Activated CD4-positive, alpha-beta T cell treated with anti-CD3 and anti-CD28 coated beads, Interleukin-2, Interleukin-4, amounts not matched to agents 100 ng/mL and 50 ng/mL, durations not matched to agents 16 hours and 8 hours (primary cell): ENCODE measurements at places on chromosomes 11 and 22.
A peak's percentile ranks its signal among the peaks of the same experiment; 100 is the strongest.

GRCh38 chr11:50075856-50076255 is 43.2 kb downstream of the OR4C45 start:
- no peak for DNase-seq

DNA sequence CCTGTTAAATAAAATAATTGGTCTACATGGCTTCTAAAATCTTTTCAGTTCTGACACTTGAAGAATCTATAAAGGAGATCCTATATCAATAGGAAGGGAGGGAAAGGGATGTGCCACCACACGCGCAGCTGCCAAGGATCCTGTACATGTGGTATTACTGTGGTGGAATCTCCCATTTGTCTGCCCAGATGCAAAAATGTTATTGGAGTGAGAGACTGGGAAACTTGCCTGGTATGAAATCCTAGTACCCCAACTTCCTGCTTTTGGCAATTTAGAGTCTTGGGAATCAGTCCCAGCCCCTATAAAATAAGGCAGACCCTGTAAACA is 81.9 kb upstream of the PICALM start:
- no peak for DNase-seq

DNA sequence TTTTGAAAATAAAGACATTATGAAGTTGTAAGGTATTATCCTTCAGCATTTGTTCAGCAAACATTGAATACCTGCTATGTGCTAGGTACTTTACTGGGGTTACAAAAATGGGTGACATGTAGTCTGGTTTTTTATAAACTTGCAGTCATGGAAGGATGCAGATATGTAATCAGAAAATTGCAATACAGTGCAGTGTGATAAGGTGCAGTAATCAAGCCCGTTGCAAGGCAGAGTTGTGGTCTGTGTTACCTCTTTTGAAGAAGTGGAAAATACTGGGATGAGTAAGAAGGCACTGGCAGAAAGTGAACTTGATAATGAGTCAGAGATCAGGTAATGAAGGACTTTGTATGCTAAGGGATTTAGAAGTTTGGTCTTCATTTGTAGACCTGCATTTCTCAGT is 8.1 kb downstream of the FBXO7 start:
- peak; percentile 74 for DNase-seq

DNA sequence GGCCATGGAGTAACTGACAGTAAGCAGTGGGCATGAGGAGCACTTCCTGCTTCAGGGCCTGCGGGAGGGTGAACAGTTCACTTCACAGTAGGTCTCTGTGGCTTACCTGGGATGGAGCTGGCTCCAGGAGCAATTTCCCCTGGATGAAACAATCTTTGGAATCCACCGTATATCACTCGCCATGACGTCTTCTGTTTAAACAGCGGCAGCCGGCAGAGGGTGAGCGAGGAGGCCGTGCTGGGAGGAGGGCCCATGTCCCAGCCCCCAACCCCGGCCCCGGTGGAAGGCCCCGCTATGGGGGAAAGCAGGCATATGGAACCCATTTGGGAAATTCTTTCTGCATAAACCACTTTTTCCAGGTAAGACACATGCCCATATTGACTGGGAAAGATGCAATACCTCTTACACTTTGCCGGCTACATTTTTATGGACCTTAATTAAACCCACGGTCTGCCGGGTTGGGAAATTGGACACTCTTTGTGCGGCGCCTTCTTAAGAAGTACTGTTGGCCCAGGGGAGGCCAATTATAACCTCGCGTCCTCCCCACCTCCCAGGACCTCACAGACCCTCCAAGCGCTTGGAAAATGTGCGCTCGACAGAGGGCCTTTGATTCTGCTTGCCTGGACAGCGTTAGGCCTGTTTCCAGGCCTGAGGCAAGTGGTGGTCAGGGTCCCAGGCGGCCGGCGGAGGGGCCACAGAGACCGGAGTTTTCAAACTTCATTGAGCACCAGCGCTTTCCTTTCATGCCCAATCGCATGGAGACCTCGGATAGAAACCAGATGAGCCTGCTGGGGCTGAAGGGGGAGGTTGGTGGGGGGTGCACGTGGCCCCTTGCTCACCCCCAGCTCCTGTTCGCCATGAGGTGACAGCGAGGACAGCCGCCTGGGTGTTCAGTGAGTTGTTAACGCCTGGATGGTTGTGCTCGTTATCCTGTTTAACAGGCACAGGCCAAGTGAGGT is 40.4 kb downstream of the SMIM38 start:
- no peak for DNase-seq

- DNase-seq = no peak
These were observed 24.0 kb downstream of the PISD start for GRCh38 chr22:31637891-31638618.

DNA sequence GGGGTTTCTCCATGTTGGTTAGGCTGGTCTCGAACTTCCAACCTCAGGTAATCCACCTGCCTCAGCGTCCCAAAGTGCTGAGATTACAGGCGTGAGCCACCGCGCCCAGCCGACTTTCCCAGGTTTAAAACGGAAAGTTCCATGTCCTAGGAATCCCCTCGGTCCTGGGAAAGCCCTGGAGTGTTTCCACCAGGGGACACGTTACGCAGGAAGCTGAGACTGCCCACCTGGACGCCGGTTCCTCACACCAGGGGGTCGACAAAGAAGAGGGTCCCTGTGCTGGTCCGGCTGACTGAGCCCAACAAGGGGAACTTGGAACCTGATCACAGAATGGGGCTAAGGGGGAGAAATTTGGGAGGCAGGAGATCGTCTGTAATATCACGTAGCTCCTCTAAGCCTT is 3.5 kb upstream of the B4GALNT4 start:
- no peak for DNase-seq

DNA sequence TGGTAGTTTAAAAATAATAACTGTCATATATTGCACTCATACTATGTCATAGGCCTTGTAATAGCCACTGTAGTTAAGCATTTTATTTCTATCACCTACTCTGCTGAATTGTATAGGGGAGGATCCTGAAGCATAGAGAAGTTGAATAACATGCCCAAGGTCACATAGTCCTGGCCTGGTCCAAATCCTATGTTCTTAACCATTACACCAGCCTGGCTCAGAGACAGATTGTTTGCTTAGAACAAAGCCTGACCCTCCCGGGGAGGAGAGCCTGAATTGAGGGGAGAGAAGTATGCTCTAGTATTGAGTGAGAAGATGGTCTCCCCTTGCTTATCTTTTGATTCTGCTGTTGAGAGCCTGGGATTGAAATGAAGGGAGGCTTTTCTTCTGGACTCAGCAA is 2.2 kb downstream of the NEU3 start:
- DNase-seq = no peak

GRCh38 chr22:31284281-31285155 is 7.8 kb downstream of the PIK3IP1 start:
- DNase-seq = no peak

DNA sequence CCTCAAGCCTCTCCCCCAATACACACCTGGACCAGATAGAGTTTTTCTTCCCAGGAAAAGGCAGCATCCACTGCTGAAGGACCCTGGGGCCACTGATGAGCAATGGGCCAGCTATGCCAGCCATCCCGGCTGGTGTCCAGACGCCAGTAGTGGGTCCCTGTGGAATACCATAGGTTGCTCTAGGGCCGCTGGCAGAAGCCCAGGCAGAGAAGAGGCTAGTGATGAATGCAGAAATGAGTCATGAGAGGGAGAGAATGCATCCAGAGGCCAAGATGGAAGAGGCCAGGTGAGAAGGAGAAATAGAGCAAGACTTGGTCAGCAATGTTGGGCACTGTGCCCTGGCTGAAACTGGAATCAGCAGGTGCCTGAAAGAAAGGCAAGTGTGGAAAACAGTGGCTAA is 8.9 kb downstream of the HPX start:
- no peak for DNase-seq

DNA sequence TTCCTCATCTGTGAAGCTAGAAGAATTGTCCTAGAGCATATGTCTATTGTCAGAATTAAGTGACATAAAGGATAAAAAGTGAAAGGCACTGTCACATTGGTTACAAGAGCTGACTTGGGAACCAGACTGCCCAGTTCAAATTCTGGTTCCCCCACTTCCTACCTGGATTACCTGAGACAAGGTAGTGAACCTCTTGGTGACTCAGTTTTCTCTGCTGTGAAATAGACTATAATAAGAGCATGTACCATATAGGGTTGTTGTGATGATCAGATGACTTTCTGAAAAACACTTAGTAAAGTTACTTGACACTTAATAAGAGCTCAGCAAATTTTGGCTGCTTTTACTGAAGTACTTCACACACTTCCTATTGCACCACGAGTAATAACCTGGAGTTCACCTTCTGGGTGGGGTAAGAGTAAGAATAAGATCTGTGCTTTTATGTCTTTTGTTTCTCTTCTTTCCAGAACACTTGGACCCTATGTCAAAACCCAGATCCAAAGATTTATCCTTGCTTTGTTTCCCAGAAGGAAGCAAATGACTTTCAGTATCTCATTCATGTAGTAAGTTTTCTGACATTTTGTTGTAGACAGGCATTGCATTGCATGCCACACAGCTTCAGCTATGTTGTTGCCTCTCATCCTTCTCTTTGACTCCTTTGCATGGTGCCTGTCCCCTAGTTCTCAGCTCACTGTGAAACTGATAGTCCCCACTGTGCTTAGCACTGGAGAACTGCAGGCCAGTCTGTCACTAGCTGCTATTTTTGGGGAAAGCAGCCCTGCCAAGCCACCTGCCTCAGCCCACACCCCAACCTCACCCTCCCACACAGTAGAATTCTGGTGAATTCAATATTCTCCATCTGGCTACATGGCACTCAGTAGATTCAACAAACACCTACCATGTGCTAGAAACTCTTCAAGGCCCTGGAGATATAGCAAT is 121.8 kb upstream of the POU2AF2 start:
- DNase-seq = no peak

DNA sequence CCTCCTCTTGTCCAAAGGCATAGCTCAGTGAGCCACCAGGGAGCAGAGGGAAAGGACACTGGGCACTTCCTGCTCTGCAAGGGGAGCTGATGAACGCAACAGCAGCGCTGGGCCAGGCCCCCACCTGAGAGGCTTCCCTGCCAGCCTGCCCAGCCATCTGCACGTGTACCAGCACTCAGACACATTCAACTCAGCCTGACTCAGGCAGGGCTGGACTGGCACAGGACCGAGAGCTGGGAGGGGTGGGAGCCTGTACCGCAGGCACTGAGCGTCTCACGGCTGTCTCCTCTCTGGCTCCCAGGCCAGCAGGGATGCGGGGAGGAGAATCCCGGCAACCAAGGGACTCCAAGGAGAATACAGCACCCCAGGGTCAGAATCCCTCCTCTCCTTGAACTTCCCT is 411.8 kb downstream of the CTTN start:
- DNase-seq = no peak

DNA sequence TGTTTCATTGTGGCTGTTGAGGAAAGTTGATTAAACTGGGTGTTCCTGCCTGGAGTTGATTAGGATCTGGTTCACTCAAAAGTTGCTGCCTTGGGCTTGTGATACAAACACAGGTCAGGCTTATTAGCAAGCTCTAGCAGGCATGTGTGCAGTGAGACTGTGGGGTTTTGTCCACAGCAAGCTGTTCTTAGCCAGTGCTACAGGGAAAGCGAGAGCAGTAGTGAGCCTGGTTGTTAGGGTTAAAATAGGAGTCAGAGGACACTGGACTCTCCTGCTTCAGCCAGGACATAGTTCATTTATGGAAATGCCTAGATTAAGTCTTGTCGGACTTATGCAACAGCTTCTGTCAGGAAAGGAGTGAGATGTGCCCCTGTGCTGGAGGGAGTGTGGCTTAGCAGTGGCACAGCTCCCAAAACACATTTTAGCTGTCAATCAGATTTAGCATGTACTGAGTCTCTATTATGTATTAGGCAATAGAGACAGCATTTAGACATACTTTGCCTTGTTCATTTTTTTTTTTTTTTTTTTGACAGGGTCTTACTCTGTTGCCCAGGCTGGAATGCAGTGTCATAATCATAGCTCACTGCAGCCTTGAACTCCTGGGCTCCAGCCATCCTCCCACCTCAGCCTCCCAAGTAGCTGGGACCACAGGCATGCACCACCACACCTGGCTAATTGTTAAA is 8.7 kb downstream of the SNRPD3 start:
- DNase-seq = no peak

- DNase-seq = peak; percentile 25
These were observed 10.6 kb downstream of the TMEM184B start for GRCh38 chr22:38262051-38262795.

- DNase-seq = no peak
These were observed 4.5 kb upstream of the TBX10 start for GRCh38 chr11:67644042-67644441.

- DNase-seq = no peak
These were observed 7.3 kb downstream of the APOBEC3B start for GRCh38 chr22:38989466-38989865.

DNA sequence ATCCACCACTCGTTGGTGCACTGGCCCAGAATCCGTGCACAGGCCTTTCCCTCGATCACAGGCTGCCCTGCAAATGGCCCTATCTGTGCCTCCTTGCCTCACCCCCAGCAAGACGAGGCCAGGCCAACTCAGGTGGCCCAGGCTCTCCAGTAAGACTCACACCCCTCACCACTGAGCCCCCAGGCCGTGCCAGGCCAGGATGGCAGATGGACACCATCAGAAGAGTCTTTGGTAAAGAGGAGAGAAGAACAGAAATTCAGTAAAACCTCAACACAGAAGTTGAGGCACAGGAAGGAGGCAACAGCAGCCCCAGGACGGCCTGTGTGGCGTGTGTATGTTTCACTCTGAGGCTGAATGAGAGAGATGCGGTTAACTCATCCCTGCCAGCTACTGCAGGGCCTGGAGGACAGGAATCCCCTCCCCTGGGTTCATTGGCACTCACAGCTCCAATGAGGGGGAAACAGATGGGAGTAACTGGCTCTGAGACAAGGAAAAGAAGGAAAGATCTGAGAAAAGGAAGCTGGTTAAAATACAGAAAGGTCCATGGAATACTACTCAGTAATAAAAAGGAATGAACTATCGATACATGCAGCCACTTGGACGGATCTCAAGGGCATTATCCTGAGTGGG is 54.1 kb upstream of the WNT11 start:
- no peak for DNase-seq

DNA sequence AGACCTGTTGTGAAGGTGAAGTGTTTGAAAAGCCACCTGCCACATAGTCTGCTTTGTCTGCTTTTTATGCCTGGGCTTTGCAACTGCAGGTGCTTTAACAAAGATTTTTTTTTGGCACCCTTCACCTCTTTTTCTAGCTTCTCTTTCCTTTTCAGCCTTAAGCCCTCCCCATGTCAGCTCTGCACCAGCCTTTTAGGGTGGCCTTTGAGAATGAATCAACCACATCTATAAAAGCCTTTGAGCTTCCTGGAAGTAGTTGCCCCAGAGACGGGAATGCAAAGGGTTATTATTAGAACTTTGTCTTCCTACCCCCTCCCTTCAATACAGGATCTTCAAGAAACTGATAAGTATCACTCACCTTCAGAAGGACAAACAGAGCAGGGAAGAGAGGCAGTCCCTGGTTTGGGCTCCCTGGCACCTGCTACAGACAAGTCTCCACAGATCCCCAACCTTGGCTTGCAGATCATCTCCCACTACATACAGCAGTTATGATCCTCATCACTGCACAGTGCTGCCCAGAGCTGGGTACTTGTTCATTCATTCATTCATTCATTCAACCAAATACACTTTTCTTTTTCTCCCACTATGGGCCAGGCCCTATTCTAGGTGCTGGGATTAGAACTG is 8.0 kb downstream of the PVALB start:
- no peak for DNase-seq

GRCh38 chr11:115618428-115618827 is 114.2 kb upstream of the CADM1 start:
- DNase-seq = no peak

- DNase-seq = no peak
These were observed 175.5 kb downstream of the MN1 start for GRCh38 chr22:27625769-27626674.
